Activated naive CD8-positive, alpha-beta T cell treated with anti-CD3 and anti-CD28 coated beads, Interleukin-2, amount 10 ng/mL, durations not matched to agents 7 days and 5 days (primary cell): ENCODE measurements at places on chromosomes 7 and 10.

DNA sequence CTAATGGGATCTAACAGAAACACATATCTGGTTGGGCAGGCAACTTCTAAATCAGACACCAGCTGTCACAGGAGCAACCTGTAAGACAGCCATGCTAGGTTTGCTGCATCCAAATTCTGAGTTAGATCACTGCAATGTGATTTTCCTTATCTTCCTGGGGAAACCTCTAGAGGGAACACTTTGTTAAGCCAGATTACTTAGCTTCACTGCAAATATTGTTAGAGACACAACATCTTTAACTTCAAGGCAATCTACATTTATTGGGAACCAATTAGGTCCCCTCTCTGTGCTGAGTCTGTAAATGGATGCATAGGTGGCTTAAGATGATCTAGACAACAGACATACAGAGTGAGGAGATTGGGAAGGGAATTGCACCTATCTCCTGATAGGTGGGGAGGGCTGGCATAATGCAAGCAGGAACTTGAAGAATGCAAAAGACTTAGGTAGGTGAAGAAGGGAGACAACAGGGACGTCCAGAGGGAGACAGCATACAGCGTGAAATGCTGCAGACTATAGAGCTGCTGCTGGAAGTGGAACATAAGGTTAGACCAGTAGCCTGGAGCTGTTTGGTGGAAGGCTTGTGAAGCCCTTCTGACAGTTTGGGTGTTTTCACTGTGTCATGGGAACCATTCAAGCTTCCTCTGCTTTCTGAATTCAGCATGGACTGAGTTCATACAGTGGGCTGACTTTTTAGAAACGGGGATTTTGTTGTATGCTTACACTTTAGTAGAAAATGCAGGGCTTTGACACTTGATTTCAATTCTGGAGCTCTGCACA lies 109.8 kb upstream of the ELMO1 start:
- DNase-seq: no peak

DNA sequence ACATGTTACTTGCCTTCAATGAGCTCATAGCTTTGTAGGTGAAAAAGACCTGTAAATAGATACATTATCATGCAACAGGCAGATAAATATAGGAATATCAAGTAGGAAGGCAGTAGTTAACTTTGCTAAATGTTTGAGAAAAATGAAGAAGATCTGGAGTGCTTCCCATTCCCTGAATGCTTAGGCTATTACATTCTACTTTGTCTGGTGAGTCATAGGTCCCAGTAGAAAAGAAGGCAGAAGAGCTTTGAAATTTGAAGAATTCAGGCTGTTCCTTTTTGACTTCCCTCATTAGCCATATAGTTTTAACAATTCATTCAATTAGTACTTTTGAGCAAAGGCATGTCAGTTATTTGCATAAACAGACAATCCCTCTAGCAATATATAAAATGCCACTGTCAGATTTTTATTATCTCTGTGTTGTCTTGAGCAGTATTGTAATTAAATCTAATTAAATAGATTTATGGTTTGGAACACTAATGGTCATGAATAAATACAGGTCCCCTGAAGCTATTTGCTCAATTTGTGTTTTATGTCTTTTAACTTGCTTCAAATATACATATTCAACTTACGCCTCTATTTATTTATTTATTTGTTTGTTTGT lies 875.0 kb downstream of the REEP3 start:
- DNase-seq: no peak

- DNase-seq: no peak
Observed at GRCh38 chr10:88019753-88020152, 156.3 kb downstream of the PTEN start.

DNA sequence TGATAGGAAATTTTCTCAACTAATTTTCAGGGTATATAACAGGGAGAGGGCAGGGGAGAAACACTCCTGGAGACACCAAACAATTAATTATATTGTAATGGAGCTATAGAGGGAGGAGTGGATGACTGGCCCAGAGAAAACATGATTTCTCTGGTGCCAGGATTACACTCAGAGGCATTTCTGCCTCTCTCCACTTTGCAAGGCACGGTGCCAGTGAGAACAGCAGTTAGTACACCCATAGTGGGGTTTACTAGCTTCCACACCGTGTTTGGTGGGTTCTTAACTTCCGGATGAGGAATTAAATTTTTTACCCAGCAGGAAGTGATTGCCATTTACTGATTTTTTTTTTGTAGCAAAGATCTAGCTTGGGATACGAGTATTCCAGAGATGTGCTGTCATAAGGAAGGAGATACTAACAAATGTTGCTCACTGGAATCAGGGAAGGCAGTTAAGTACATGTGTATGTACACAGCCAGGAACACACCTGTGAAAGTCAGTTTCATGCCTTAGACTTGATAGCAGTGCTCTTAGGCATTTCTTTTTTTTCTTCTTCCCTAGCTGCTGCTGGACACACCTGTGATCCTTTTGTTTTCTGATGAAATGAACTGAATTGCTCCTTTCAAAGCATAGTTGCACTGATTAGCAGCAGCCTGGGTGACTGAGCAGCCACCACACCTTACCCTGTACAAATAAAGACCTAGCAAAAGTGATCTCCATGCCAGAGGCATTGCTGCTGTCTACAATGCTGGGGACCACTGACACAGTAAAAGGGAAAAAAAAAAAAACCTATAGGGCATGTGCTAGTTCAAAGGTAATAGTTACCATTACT lies 58.1 kb downstream of the POLL start:
- no peak for DNase-seq

DNA sequence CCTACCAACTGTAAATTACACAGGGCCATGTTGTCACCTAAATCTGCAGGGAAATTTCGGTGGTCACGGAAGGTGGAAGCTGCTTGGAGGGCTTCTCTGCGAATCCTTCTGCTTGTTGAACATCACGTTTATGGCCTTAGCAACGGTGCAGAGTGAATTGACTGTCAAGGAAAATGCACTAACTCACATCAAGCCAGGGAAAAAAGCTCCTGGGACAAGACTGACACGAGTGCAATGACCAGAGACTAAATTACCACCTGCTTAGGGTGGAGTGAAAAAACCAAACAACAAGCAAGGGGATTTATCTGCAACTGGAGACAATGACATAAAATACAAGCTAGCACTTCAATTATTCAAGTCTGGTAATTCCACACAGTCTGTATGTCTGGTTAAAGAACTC lies 211.2 kb downstream of the JAZF1 start:
- no peak for DNase-seq

GRCh38 chr7:101614098-101614938 lies 14.8 kb downstream of the MYL10 start:
- no peak for DNase-seq

DNA sequence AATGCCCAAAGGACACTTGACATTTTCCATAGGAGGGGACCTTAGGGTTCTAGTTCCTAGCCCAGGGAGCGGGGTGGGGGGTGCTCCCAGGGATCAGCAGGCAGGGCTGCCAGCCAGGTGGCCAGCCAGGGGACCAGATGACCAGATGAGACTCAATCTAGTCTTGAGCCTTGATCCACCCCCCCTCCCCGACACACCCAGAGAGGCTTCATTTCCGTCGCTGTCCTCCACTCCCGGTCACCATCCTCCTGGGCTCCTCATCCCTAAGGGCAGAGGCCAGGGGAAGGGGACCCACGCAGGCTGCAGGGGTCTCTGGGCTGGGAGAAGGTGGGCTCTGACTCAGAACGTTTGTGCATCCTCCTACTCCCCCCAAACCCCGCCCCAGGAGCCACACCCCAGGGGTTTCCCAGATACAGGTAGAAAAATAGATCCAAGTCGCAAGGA lies 1.0 kb downstream of the STX1A start:
- DNase-seq: no peak

GRCh38 chr7:231030-231857 lies 38.9 kb downstream of the FAM20C start:
- DNase-seq: no peak

DNA sequence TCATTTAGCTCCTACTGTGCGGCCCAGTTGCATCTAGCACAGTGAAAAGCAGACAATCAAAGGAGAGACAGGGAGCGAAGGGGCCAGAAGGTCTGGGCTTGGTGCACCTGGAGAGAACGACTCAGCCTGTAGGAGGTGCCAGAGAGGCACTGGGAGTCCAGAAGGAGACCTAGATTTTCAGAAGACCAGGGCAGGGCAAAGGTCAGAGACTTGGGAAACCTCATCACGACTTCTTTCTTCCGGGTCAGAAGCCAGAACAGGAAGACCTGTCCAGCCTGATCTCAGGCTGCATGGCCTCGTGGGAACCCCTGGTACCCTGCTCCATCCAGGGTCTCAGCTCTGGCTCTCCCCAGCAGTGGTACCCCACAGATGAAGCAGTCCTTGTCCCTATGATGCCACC lies 5.2 kb downstream of the AGAP3 start:
- DNase-seq: no peak

GRCh38 chr10:60009276-60009675 lies 102.9 kb upstream of the CCDC6 start:
- DNase-seq: no peak

GRCh38 chr10:96955794-96956193 lies 123.7 kb downstream of the LCOR start:
- DNase-seq: no peak

DNA sequence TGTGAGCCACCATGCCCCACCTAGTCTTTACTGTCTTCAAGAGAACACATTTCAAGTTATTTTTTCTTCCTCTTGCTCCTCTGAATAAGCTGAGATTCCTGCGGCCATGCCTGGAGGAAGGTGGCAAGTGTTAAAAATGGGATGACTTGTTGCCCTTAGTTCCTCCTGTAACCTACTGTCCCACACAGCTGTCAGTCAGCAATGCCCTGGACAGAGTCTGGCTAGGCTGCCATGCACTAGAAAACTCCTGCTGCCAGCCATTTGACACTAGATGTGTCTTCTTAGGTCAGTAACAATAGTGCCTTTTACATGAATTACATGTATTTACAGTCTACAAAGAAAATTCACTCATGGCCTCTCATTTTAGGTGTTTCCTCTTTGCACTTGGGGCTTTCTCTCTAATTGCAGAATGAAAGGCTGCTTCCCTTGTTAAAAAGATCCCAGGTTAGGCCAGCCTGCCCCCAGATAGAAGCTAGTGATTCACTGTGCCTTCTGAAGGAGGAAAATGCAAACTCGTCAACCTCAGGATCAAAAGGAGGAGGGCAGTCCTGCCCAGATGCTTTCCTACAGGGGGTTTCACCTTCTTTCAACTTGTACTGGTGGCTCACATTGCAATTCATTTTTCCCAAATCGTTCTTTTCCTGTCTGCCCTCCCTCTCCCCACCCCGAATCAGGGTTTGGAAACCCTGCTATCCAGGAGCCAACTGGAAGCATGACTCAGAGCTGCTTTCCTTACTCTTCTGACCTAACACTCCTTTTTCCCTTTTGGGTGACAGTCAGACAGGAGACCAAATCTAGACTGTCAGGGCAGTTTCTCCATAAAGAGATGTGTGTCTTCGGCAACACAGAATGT lies 136.6 kb downstream of the SPAG6 start:
- DNase-seq: no peak

- DNase-seq: no peak
Observed at GRCh38 chr7:141665208-141666035, 36.5 kb downstream of the DENND11 start.
